Left ventricle myocardium inferior (tissue), 1 donor: ENCODE measurements at places on chromosomes 5 and 9. TPM values are rescaled to one million over a fixed set of nuclear protein-coding genes. Genes with fewer than 3 reads are reported as not detected.
A peak's percentile ranks its signal among the peaks of the same experiment; 100 is the strongest.

GRCh38 chr5:17087035-17087434 is 130.4 kb upstream of the BASP1 start:
- no peak for DNase-seq

DNA sequence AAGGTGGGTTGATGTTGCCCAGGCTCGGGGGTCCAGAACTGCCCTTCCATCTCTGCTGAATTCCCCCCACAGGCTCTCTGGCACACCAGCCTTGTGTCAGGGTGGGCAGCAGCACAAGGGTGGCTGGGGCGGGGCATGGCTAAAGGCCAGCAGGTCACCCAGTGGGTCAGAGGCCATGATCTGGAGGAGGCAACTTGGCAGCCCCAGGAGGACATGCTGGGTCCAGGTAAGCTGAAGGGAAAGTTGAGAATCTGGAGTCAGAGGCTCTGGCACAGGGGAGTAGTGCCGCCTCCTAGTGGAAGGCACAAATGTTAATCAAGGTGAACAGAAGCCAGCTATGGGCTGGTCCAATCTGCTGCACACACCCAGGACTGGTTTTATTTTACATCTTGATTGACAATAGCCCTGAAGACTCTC is 6.2 kb downstream of the TMEM8B start:
- no peak for DNase-seq

DNA sequence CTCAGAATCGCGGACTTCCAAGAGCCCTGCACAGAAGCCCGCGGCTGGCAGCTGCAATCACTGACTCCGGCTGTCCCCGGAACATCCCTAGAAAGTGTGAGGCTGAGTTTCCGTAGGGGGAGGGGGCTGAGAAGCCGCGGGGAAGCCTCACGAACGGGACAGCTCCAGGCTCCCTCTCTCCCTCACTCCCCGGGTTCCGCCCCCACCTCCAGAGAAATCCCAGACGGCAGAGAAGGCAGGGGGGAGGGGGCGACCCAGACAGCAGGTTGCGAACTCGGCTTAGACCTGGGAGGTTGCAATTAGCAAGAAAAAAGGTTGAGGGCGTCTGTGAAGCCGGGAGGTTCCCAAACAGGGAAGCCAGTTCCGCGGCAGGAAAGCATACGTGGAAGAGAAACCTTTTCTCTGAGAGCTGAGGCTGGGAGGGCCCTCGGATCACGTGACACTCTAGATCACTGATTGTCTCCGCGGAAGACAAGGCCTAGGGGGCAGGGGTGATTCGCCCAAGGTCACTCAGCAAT is 73.8 kb upstream of the CPLX2 start:
- DNase-seq: no peak

GRCh38 chr9:114472765-114473446 is 32.4 kb downstream of the WHRN start:
- no peak for DNase-seq

DNA sequence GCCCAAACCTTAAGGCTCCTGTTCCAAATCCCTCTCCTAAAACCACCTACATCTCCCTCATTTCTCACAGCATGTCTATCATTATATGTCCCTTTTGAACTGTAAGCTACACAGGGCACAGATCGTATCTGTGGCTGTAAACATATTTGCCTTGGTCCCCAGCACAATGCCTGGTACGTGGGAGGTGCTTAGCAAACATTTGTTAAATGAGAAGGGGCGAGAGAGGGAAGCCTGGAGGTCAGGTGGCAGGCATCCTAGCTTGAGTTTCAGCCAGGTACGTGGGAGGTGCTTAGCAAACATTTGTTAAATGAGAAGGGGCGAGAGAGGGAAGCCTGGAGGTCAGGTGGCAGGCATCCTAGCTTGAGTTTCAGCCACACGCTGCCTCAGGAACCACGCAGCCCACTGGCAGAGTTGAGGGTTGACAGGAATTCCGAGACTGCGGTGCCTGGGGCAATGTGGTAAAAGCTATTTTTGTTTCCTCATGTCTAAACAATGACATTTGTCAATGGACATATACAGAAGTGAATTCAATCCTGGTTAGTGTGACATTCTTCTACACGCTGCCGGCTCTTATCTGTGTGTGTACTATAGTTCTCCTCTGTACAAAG is 113.6 kb downstream of the EFNA5 start:
- DNase-seq: peak; percentile 55

DNA sequence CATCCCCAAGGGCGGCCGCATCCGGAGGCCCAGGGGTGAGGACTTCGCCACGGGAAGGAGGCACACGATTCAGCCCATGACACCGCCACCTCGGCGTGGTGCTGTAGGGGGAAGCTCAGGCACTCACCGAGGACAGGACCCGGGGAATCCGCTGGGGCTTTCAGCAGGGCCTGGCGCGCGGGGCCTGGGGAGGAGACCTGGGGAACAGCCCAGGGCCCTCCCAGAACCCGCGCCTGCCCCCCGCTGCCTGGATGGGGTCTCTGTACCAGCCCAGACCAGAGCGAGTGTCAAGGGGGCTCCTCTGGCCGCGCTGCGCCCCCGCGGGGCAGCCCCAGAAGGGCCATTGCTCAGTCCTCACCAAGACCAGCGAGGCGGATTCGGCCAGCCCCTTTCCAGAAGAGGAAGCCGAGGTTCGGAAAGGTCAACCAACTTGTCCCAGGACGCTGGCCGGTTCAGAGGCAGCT is 12.8 kb downstream of the COL23A1 start:
- no peak for DNase-seq

GRCh38 chr9:133031496-133031911 is 707 bp downstream of the GTF3C5 start:
- no peak for DNase-seq

DNA sequence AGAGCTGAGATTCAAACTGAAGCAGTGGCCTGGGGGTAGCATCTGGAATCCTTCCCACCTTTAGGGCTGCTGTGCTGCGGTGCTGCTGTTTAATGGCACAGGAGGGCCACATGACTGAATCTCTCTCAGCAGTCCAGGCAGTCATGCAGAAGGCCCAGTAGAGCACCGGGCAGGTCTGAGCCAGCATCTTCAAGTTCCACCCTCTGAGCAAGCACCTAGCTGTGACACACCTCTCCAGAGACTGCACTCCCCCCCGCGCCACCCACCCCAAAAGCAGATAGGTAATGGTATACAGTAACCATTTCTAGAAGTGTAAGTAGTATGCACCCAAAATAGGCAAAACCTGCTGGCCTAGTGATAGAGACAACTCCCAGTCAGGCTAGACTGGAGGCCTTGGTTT is 8.2 kb downstream of the IL4 start:
- no peak for DNase-seq

DNA sequence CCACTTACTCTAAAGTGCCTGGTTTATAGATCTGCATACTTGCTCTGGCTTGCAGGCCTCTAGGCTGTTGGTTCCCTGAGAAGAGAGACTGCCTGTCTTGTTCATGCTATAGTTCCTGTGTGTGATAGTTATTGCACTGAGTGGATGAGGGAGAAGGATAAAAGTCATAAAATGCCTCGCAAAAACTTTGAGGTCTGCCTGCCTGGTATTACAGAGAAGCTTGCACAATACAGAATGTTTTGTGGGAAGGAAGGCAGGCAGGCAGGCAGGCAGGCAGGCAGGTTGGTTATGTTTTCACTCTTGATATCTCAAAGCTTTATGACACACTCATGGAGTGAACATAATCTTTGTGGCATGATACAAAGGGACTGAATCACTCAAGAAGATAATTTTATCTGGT is 287.1 kb downstream of the SLIT3 start:
- DNase-seq: no peak

The BTNL8 gene
- total RNA-seq: 0.58 TPM

The FOXD1 gene
- total RNA-seq: 0.19 TPM

The LCN15 gene
- total RNA-seq: 0.41 TPM

The MARCOL gene
- total RNA-seq: not detected
